ENCODE measurements at places on chromosomes 12 and 14.

GRCh38 chr12:46370380-46370734 lies 2.2 kb downstream of the SLC38A2 start:
- no peak for DNase-seq

DNA sequence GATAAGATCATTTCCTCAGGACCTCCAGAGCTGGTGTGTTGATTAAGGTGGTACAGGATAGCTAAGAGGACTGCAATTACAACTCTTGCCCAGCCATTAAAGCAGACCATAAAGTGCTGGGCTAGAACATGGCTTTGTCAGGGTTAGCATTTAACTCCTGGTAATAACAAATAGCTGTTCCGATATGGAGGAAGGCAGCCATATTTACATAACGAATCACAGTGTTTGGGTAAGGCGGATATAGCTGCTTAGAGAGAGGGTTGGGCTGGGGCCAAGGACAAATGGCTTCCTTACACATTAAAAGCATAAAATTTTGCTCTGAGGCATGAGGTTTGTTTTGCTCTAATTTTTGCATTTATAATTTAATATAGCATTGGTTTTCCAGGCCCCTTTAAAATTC lies 297.7 kb upstream of the DDHD1 start:
- DNase-seq = no peak

DNA sequence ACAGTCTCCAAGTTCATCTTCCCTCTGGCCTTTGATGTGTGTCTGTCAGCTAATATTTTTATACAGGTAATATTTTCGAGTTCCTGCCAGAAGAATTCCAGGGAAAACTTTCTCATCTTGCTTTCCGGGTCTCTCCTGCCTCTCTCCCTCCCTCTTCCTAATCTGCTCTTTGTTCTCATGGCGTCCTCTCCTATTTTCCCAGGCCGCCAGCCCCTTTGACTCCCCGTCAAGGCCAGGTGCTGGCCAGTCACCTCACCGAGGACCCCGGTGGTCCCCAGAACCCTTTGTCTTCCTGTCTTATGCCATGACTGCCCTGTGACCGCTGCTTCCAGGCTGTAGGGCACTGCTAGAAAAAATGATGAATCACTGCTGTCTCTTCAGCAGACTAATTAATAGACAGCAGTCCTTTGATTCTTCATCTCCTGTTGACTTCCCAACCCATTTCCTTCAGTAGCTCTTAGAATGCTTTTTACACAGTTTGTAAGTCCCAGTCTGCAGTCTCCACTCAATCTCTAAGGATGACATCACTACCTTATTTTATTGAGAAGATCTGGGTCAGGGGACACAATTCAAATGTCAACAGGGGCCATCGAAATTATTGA lies 40.7 kb downstream of the PPFIBP1 start:
- DNase-seq = no peak

GRCh38 chr14:103521438-103521950 lies 1.1 kb downstream of the CKB start:
- no peak for DNase-seq

DNA sequence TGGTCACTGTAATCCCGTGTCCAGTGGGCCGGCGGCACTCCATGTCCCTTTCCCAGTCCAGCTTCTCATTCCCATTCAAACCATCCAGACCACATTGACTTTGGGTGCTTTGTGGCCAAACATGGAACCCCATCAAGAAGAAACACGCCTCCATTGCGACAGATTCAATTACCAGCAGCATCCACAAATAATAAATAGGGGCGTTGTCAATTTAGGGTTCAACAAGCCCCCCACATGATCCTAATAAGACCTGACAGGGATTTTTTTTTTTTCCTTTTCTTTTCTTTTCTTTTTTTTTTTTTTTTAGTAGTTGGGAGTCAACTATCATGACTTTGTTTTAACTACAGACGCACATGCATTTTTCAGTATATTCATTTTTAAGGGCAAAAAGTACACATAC lies 149.4 kb downstream of the DICER1 start:
- no peak for DNase-seq

GRCh38 chr12:113098441-113099028 lies 37.0 kb downstream of the RASAL1 start:
- DNase-seq = peak; percentile 21

DNA sequence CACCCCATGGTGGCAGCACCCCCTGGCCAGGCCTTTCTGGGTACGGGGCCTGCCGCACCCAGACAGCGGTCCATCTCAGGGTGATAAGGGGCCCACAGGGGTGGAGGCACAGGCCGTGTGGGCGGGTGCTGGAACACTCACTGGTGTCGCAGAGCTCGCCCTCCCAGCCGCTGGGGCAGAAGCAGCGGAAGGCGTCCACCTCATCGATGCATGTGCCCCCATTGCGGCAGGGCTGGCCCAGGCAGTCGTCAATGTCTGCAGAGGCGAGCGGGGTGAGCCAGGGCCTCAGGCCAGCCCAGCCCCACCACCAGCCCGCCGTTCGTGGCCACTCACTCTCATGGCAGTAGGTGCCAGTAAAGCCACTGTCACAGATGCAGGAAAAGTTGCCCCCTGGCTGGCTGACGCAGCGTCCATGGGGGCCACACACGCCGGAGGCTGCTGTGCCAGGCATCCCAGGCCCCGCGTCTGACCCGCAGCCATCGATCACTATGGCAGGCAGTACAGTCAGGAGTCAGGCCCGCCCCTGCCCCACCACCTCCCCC lies 19.9 kb downstream of the JAG2 start:
- no peak for DNase-seq

DNA sequence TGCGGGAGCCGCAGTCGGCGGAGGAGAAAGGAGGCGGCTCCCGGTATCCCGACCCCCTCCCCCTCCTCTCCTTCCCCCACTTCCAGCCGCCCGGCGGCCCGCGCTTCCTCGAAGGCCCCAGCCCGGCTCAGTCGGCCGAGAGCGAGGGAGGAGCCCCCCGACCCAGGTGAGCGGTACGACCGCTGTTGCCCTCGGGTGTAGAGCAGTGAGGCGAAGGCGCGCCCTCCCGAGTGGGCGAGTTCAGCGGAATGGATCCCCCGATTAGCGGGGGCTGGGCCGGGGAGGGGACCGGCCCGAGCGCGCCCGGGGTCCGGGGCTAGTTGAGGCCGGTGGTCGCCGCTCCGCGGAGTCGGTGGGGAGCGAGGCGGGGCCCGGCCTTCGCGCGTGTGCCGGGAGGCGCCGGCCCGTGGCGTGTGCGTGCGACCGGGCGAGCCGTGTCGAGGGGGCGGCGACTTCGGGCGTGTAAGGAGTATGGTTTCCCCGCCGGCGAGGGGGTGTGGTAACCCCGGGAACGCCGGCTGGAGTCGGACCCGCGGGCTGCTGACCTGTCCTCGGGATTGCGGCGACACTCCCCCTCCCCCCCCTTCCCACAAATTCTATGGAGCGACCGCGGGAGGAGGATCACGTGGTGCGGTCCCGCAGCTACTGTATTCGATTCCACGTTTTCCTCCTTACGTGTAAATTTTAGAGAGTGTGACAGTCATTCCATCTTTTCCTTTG lies 501 bp downstream of the RIMKLB start:
- DNase-seq = no peak

DNA sequence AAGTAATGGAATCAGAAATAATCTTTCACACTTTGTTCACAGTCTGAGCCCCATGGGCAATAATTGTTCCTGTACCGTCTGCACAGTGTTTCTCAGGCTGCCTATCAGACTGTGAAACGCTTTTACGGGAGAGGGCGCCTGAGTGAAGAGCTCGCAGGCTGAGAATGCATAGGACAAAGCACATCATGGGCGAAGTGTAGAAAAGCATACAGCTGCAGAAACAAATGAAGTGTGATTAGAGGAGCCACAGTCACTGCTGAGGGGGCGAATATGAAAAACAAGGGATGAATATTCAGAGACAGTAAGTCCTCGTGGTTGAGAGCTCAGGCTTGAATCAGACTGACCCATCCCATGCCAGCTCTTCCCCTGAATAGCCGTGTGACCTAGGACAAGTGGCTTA lies 438.4 kb upstream of the DCN start:
- DNase-seq = no peak

GRCh38 chr12:31880340-31880739 lies 78.9 kb upstream of the RESF1 start:
- no peak for DNase-seq

GRCh38 chr14:30710876-30711275 lies 88.8 kb downstream of the SCFD1 start:
- DNase-seq = peak; percentile 20

DNA sequence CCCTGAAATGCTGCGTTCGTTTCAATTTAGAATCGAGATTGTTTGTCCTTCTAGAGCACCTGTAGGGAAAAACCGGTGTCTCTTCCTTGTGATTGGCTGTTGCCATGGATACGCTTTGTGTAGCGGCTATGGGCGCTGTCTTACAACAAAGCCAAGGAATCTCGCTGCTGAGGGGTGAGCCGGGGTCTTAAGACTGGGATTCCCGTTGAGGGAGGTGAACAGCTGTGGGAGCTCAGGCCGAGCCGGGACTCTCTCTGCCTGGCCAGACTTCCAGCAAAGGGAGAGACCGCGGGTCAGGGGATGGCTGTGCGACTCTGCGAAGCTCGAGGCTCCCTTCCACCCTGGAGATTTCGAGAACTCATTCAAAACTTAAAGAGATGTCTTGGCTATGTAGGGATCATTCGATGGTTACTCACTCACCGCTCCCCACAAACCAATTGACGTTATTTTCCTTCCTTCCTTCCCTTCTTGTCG lies at the start of the genes LRRIQ1 and TSPAN19:
LRRIQ1 (plus strand) TSS at position 118 of the 474 bp plus-strand sequence. CDS start 1,826 bp downstream, outside the sequence.
TSPAN19 (minus strand) TSS at position 44 of the 474 bp plus-strand sequence. CDS start 6,331 bp downstream, outside the sequence.
- DNase-seq = no peak

DNA sequence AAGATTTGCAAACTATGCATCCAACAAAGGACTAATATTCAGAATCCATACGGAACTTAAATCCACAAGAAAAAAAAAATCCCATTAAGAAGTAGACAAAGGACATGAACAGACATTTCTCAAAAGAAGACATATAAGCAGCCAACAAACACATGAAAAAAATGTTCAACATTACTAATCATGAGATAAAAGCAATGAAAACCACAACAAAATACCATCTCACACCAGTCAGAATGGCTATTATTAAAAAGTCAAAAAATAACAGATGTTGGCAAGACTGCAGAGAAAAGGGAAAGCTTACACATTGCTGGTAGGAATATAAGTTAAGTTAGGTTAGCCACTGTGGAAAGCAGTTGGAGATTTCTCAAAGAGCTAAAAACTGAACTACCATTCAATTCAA lies 16.2 kb downstream of the CDK17 start:
- DNase-seq = no peak

- no peak for DNase-seq
These were observed 64.7 kb downstream of the CLMN start for GRCh38 chr14:95255013-95255412.

GRCh38 chr14:58151133-58152013 lies 640 bp downstream of the ARMH4 start:
- no peak for DNase-seq

- DNase-seq = no peak
These were observed 30.4 kb upstream of the CISTR start for GRCh38 chr12:53782093-53782703.

DNA sequence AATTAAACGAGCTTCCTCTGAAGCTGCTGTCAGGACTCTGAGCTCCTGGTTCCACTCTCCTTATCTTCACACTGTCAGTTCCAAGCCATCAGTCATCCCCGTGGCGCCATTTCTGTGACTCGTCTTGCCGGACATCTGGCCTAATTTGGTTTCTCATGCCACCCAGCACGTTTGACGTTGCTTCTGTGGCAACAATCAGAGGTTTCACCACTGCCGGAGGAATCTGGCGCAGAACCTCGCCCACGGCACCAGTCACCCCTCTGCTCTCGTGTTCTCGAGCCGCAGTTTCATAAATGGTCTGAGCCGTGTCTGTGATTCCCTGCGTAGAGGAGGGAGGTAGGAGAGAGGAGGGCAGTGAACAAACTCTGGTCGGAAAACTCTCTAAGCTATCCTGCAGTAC lies 29.7 kb downstream of the BDKRB1 start:
- no peak for DNase-seq

GRCh38 chr12:46209914-46210872 lies 58.6 kb downstream of the SLC38A1 start:
- no peak for DNase-seq

DNA sequence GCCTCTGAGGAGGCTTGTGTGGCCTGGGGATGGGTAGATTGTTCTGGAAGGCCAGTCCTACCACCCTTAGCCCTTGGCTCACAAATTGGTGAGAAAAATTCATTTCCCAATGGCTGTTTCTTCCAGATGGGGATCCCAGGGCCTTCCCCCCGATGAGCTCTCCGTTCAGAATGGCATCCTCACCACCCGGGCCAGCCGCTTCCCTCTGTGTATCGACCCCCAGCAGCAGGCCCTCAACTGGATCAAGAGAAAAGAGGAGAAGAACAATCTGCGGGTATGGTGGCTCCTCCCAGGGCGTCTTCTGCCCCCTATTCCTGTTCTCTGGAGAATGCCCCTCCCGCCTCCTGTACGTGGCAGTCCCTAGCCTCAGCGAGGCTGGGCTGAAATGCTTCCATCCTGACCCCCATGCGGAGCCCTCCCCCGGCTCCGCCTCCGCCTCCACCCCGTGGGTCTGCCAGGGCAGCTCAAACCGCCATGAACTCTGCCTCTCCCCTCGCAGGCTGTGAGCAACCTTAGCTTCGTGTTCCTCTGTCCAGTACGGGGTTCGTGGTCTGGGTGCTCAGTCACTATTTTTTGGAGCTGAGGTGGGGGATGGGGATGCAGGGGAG lies 57.8 kb downstream of the CCDC92 start:
- no peak for DNase-seq

DNA sequence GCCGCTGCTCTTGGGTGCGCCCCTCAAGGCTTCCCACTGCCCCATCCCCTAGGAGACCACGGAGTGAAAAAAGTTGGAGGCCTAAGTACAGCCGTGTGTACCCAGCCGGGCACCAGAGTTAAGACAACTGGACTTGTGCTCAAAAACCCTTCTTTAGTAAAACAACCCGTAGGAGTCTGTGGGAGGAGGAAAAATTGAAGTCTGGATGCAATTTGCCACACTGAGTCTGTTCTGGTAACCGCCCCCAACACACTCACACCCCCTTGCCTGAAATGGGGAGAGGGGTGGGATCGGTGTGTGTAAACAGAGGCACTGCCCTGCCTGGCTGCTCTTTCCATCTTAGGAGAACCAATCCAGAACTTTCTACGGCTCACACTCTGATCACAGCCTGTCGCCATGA lies 41.7 kb downstream of the DPF3 start:
- no peak for DNase-seq

DNA sequence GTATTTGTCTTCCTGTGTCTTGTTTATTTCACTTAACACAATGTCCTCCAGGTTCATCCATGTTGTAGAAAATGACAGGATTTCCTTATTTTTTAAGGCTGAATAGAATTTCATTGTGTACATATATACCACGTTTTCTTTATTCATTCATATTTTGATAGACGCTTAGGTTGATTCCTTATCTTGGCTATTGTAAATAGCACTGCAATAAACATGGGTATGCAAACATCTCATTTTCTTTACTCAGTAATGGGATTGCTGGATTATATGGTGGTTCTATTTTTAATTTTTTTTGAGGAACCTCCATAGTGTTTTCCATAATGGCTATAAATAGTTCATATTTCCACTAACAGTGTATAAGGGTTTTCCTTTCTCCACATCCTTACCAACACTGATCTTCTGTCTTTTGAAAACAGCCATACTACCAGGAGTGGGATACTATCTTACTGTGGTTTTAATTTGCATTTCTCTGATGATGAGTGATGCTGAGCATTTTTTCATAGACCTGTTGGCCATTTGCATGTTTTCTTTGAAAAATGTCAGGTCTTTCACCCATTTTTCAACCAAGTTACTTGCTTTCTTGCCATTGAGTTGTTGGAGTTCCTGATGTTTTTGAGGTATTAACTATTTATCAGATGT lies 32.8 kb downstream of the DUSP16 start:
- DNase-seq = no peak
